Stimulated activated CD8-positive, alpha-beta memory T cell treated with anti-CD3 and anti-CD28 coated beads, Interleukin-4, amount 100 ng/mL, for 24 hours (primary cell): ENCODE measurements at places on chromosomes 6 and 20.
A peak's percentile ranks its signal among the peaks of the same experiment; 100 is the strongest.

- no peak for DNase-seq
These were observed 28.7 kb downstream of the ECT2L start for GRCh38 chr6:138824482-138825144.

DNA sequence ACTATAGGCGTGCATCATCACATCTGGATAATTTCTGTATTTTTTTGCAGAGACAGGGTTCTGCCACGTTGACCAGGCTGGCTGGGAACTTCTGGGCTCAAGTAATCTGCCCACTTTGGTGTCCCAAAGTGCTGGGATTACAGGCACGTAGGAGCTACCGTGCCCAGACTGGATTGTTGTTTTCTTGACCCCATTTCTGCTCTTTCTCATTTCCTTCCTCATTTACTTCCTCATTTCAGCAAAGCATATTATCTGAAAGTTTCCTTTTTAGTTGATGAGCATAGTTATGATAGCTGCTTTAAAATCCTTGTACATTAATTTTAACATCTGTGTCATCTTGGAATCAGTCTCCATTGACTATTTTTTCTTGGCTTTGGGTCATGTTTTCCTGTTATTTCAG is 301.0 kb upstream of the RUNX2 start:
- DNase-seq, result no peak

- no peak for DNase-seq
These were observed 254.8 kb upstream of the STXBP5 start for GRCh38 chr6:146949425-146949824.

DNA sequence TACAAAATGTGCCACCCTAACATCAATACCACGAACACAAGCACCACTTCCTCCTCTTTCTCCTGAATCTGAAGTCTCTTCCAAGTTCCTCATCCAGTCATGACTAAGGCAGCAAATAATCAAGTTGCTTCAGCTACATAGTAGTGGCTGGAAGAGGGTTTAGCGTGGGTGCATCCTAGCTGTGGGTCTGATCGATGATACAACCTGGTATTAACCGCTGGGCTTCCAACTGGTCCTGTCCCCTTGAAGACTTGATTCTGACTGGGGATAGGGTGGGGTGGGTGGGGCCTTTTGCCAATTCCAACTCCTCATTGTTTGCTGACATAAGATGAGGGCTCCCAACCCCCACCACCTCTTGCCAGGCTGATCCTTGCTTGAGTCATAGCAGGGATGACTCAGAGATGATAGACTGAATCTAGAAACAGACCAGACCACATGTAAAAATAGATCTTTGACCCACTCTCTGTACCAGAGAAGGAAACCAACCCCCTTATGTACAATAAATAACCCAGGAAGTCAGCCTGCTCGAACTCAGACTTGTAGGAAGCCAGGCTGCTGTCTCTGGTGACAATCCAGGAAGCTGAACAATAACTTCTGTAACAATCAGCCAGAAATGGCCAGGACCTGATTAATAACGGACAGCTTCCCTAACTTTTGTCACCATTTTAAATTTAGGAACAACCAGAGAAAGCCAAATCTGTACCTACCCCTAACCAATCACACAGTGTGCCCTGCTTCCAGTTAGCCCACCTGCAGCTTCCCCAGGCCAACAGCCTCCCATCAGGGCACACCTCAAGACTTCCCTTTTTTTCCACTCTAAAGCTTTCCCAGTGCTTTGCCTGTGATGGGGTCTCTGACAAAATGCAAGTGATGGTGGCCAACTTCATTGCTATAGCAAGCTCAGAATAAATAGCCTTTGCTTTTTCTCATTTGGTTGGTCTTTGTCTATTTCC is 68.9 kb upstream of the FAM184A start:
- DNase-seq, result peak; percentile 44

GRCh38 chr6:49551866-49552129 is 1.3 kb downstream of the C6orf141 start:
- DNase-seq, result no peak

DNA sequence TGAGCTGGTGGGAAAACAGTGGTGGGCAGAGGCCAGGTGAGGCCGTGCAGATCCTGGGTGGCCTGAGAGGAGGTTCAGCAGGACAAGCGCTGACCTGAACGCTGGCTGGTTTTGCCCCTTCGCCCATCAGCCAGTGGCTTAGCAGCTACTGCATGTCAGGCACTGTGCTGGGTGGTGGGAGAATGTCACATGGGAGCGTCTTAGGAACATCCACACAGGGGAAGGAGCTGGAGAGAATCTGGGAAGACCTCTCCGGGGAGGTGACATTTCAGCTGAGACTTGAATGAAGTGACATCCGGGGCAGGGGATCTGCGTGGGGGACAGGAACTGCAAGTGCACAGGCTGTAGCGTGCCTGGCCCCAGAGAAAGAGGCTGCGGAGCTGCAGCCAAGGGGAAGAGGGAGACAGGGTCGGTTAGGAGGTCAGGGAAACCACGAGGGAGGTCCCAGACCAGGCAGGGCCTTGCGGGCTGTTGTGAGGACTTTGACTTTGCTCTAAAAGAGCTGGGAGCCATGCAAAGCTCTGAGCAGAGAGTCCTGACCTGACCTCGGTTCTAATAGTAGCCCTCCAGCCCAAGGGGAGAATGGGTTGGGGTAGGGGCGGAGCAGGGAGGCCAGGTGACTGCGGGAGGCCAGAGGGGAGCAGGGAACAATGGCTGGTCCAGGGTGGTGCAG is 156.8 kb upstream of the PTPN1 start:
- no peak for DNase-seq

DNA sequence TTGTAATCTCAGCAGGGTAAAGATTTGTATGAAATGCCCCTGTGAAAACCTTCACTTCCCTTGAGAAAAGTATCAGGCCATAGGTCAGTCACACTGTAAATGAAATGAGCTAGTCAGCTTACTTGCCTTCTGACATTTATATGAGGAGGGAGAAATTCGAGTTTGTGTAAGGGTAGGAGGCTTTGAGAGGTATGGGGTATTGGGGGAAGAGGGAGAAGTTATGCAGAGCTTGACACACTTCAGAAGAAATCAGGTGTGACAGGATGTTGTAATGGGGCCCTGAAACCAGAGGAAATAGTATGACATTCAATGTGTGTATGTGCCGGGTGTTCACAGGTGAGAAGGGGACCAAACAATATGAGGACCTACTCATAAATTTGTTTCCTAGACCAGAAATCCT is 64.2 kb upstream of the CCN6 start:
- DNase-seq, result no peak

DNA sequence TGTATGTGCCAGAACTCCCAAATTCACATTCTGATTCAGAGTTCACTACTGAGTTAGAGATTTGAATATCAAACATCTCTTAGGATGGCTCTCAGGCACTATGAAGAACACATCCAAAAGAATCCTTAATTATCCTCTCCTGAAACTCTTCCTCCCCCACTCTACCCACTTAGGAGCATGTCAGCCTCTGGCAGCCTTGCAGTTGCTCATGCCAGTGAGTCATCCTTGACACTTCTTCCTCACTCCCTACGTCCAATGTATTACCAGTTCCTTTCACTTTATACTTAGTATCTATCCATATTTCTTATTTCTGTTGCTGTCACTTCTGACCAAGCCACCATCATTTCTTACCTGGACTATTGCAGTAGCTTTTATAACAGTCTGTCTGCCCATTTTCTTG is 192.0 kb upstream of the IMPG1 start:
- no peak for DNase-seq

DNA sequence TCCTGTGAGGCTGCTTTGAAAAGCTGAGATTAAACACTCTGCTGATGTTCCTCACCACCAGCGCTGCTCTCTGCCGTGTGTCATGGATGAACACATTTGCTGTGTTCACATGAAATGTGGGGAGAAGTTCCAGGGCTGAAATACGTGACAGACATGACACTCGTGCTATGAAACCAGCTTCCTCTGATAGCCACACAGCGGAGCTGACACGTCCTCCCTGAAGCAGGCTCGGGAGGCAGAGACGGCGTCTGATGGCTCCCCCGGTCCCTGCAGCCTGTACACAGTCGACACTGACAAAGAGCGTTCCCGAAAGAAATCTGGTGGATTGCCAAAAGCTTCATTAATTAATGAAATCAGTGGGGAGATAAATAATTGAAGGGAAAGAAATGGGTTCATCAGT is 17.5 kb downstream of the AGPAT4 start:
- no peak for DNase-seq

GRCh38 chr6:74651948-74652842 is 553.7 kb downstream of the COL12A1 start:
- no peak for DNase-seq

GRCh38 chr6:3260296-3260695 is 1.5 kb downstream of the PSMG4 start:
- DNase-seq, result no peak

DNA sequence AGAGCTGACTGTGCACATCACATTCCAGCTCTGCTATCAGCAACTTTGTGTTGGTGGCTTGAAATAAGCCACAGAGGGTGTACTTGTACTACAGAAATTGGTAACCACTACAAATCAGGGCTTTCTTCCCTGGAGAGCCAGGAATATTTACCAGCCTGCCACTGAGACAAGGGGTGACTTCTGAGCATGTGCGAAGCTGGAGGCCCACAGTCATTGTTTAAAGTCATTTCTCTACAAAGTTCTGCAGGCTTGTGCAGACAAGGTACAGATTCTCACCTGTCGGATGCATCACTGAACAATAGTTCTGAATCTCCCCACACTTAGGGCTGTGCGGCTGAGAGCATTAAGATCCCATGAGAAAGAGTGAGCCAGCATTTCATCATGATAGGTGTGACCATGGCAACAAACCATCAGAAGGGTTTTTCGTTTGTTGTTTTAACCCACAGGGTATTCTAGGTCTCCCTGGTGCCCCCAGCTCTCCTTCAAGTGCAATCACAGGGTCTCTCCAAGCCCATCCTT is 292.8 kb downstream of the CDC5L start:
- no peak for DNase-seq

GRCh38 chr6:157203312-157203744 is 120.0 kb downstream of the TMEM242 start:
- DNase-seq, result no peak

GRCh38 chr6:106885679-106886078 is 88.8 kb downstream of the CD24 start:
- no peak for DNase-seq

GRCh38 chr6:80174900-80175572 is 68.6 kb downstream of the BCKDHB start:
- DNase-seq, result no peak

DNA sequence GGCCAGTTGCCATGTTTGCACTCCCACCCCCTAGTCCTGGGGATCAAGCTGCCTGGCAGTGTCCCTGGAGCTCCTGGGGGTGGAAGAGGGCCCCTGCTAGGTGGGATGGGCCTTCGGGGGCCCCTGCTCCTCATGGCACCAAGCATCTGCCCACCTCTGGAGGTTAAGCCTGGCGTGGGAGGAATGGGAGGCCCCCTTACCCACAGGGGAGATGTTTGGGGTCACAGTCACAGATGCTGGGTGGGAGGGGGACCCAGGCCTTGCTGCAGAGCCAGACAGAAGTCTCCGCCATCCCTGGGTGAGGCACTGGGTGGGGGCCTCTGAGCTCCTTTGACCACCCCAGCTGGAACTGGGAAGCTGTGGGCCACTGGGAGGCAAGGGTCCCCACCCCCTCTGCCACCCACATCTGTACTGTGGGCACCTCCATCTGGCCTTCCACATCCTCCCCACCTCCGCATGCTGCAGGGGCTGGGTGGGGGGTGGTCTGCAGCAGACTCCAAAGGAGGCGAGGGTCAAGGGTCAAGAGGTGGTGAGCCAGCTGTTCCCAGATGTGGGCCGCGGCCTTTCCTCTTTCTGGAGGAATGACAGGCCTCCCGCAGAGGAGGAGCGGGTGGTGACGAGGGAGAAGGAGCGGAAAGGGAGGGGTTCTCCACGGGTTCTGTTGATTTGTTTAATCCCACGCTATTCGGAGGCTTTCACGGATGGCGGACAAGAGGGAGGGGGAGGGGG is 41.5 kb downstream of the YTHDF1 start:
- DNase-seq, result no peak

DNA sequence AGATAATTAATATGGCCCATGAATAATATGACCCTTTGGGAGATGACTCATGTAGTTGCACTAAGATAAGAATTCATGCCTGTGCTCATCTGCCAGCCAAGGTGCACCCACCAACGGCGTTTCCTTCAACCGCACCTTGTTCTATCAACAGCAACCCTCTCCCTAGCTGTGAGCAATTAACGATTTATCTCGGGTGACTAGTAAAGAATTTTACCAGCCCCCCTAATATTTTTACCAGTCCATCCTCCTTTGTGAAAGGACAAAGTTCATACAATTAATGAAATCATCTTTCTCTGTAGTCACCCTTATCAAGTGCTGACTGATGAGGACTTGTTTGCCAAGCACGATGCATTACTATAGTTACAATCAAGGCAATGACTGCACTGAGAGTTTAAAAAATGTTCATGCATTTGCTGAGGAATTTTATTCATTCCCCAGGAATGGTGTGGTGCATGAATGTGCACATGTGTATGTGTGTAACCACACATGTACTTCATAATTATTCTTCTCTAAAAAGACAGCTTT is 118.7 kb downstream of the SMOC2 start:
- no peak for DNase-seq

GRCh38 chr6:11366934-11367637 is 134.6 kb upstream of the NEDD9 start:
- no peak for DNase-seq

DNA sequence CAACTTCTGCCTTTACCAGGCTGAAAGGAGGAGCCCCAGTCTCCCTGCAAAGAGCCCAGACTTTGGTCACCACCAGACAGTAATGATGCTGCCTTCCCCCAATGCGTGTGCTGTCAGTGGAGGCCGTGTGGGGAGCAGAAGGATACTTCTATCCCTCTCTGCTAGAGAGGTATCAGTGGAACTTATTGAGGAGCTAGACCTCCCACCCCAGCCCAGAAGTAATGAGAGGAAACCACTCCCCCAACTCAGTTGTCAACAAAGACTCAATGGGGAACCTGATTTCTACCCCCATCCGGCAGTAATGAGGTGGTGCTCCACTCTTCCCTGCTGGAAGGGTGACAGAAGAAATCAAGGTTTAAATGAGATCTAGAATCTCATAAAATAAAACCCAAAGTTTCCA is 4.4 kb upstream of the WFDC8 start:
- DNase-seq, result no peak

DNA sequence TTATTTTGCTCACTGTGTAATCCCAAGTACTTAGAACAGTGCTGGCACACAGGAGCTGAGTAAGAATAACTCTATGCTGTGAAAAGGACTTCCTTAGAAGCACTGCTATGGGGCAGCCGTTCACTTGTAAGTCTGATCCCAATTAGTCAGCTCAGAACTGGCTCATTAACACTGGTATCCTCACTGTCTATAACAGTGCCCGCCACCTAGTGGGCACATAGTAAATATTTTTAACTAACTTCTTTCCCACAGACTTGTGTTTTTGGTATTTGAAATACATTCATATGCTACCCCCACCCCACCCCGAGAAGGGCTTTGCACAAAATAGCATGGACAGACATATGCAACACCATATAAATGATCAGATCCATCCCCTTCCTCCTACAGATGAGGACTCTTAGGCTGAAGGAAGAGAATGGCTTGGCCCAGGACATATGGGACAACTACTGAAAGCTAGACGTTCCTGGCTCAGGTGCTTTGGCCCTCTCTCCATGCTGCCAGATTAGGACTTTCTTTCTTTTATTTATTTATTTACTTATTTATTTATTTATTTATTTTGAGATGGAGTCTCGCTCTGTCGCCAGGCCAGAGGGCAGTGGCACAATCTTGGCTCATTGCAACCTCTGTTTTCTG is 47.1 kb downstream of the DST start:
- peak; percentile 9 for DNase-seq

GRCh38 chr20:47925593-47925992 is 140.3 kb upstream of the SULF2 start:
- no peak for DNase-seq
